ENCODE measurements at places on chromosomes 7 and 10.

GRCh38 chr10:108620821-108621534, 1302.3 kb downstream of the XPNPEP1 start:
- DNase-seq = no peak

- no peak for DNase-seq
These were observed 9.0 kb upstream of the HSPB1 start for GRCh38 chr7:76293407-76293901.

- no peak for DNase-seq
These were observed 18.6 kb downstream of the LRMDA start for GRCh38 chr10:75450075-75450445.

DNA sequence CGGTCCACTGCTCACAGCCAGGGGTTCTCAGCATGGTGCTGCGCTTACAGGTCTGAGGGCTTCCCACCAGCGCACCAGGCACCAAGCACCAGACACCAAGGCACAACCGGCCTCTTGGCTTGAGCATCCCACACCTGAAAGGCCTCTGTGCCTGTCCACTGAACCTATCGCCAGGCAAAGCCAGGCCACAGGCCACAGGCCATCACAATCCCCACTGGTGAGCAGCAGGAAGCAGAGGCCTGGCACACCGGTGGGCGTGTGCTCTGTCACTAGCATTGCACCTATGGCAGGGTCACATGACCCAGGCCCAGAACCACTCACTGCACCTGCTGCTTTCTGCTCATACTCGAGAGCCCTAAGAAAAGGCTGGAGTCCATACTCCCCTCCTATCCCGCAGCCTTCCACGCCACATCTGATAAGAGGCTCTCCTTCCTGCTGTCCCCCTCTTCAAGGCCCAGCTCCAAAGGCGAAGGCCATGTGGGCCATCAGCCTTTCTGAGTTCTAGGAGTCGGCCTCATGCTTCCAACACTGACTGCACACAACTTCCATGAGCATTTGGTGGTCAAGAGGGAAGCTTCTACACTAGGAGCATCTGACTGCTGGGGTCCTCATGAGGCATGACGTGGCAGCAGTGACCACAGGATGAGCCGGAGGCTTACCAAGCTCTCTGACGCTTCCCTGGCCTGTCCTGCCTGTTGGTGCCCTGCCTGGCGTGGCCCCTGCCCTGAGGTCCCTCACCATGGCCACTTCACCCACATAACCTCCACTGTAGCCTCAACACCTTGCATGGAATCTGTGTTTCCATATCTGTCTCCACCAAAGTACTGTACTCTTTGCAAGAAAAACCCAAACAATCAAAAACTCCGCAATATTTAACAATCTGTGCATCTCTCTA, 166.3 kb downstream of the TNS3 start:
- DNase-seq = no peak

DNA sequence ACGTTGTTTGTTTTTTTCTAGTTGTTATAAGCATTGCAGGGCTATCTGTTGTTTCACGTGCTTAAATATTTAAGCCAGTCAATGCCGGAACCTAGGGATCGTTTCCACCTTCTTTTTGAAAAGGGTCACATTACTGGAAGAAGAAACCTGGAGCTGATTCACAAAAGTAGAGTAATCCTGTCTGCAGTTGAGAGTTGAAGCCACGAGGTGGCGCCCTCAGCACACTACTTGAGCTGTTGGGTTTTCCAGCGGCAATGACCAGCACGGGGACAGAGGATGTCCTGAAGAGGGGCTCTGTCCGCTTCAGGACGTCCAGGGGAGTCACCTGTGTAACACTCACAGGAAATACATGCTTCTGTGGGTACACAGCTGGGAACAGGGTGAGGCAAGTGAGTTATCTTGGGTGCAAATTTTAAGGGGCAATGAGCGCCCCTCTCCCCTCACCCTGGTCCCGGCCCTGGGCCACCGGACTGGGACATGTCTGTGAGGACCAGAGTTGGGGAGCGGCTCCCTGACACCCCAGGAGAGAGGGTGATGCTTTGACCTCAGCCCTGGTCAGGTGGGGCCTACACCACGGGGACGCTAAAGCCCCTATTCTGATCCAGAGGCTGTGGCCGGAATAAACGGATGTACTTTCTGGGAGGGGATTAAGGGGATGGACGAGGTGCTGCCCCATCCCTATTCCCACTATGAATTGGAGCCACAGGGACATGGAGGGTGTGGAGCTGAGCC, 26.3 kb upstream of the WDFY4 start:
- DNase-seq = peak; percentile 51

DNA sequence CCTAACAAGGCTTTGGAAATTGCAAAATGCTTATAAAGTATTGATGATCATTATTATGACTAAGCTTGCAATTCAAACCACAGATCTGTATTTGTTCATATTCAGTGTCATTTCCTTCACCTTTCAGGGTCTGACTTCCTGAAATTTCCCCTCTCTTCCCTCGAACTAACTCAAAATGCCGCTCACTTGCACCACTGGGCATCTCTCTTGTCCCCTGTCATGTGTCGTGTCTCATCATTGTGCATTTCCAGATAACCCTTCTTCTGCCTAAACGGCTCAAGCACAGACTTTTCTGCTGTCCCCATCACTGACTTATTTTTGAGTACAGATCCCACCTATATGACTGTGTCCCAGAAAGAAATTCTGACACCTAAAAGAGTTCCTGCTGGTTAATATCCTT, 41.0 kb upstream of the CELF2 start:
- no peak for DNase-seq

GRCh38 chr10:33422471-33423153, 88.1 kb upstream of the NRP1 start:
- no peak for DNase-seq

DNA sequence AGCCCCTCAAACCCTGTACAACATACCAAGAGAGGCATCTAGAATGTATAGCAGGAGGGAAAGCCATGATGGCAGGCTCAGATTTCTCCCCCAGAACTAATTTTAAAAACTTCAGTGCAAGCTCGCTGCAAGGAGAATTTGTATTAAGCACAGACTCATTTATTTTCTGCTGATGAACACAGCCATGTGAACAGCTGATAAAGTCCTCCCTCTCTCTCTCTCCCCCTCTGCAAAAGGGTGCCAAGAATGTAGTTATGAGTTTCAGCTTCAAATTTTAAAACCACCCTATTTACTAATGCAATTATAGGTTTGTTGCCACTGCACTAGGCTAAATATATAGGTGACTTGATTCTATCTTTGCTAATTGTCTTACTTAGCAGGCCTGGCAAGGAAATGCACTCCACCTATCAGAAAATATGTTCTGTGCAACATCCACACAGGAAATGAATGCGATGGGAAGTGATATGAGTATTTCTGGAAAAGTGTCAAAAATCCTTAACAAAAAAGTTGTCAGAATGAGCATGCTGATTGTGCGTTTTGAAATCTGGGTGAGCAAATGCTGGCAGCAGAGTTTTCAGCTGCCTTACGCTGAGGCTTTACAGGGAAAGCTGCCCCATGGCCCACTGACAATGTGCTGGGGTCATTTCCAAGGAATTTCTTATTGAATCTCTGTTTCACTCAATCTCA, 43.4 kb upstream of the GHITM start:
- DNase-seq = no peak

DNA sequence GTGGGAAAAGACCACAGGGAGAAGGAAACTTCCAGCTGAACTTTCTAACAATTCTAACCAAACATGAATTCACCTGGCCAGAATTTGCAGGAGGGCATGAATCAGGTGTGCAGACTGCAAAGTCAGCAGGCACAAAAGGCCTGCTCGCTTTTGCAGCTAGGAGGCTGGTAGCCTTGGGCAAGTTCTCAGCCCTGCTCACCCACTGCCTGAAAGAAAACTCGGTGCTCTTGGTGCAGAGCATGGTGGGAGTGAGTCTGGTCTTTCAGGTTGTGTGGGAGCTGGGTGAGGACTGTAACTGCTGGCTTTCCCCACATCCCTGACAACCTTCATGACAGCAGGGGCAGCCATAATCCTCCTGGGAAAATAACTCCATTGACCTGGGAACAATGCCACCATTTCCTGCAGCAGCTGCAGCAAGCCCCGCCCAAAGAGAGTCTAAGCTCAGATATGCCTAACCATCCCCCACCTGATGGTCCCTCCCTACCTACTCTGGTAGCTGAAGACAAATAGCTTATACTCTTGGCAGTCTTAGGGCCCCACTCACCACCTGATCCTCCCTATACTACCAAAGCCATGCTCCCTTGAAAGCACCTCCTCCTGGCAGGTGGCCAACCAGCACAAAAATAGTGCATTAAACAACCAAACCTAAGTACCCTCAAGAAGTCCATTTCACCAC, 31.6 kb downstream of the ZNF117 start:
- DNase-seq = no peak

DNA sequence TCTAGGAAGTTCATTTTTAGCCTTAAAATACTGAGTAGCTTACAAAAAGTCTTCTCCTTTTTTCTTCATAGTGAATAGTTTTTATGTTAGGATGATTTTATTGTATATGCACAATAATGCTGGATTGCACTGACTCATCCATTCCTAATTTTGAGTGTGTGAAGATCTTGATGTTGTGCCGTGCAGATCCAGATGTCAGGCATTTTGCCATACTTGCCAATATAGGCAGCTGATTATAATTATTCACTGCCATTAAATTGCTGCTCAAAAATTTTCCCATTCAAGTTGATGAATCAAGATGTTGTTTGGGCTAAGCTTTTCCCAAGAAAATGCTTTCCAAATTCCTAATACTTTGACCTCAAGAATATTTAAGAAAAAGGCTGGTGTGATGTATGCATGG, 218.3 kb downstream of the AHR start:
- DNase-seq = no peak

DNA sequence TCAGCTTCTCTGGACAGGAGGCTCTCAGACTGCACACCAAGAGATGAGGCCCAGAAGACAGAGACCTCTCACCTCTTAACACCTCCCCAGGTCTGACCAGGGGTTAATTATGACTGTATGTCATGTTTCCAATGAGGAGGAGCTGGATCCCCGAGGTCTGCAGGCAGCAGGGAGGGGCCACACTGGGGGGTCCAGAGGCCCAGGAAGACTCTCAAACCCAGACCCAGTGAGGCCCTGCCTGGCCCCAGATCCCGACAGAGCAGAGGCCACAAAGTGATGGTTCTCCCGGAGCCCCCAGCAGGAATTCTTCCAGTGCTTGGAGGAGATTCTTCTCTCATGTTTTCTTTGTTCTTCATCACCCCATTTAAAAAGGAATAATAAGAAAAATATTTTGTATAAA, 28.8 kb downstream of the PTPRN2 start:
- DNase-seq = no peak

GRCh38 chr7:13307040-13307439, 619.6 kb downstream of the ARL4A start:
- no peak for DNase-seq

DNA sequence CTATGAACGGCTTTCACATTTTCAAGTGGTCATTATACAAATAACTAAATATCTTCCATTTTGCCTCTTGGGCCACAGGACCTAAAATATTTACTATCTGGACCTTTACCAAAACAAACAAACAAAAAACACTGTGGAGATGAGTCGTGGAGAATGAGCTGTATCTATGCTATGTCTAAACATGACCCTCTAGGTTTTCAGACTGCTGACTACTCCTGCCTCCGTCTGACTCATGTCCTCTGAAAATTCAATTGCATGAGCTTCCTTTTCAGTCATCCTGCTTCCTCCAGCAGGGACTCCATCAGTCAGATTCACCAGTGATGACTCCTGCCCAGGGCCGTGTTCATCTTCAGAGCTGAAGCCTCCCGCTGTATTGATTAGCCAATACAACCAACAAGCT, 96.8 kb downstream of the COL28A1 start:
- DNase-seq = no peak

- DNase-seq = no peak
These were observed 307.6 kb upstream of the SEMA3A start for GRCh38 chr7:84502239-84502638.

- DNase-seq = no peak
These were observed 744 bp upstream of the DRGX start for GRCh38 chr10:49396666-49396999.

DNA sequence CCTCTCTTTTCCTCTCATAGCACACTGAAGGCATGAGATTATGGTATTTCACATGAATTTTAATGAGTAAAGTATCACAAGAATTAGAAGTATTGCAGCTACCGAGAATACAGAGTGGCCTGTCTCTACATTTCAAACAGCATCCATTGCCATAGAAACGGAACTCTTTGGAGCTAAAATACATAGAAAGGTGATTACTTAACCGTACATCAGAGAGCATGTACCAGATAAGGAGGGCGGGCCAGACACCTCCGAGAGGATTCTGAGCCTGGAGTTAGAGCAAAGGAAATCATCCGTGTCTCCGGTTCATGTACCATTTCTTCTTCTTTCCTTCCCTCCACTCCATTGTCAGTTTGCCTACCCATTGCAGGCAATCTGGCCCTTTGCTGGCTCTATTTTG, 196.7 kb downstream of the KLF6 start:
- no peak for DNase-seq

DNA sequence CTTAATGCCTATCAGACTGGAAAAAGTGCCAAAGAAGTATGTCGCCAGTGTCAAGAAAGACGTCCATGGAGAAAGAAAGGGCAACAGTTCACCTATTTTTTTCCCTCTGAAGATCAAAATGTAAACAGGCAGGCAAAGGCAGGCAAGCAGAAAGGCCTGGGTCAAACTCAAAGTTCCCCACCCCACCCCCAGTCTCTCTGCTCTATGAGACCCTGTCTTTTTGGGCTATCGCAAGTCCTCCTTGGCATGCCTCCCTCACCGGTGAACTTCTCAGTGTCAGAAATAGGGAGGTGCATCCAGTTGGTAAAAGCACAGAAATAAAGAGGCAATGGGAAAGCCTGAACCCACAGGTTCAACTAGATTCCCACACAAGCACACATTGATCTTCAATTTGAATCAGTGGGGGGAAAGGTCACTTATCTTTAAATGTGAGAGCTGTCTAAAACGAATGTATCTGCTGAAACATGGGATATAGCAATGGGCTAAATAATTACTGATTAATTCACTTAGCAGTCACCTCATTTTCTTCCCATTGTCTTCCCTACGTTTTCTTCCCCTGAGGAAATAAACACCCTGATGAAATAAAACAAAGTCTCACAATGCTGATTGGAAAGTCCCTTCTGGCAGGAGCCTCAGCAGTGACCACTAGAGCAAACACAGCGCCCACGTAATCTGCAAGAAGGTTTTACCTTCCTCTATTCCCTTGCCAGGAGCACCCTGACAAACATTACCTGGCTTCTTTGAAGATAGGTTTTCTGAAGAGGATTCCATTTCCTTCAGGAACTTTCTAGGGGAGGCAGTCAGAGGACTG, 31.1 kb downstream of the JAZF1 start:
- no peak for DNase-seq

DNA sequence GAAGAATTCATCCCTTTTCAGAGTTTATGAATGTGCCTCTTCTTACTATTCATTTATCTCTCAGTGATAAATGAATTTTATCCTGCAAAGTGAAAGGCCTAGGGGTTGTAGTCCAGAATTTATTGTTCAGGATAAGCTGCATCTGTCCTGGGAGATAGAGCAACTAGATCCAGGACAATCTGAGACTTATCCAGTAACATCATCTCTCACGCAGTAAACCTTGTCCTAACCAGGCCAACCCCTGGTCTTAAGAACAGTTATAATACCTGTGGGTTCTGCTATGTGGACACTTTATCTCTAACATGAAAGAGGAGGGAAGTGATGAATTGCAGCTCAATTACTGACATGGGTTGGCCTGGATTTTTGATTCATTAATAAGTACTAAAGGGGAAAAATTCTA, 287.6 kb downstream of the BMPER start:
- no peak for DNase-seq

GRCh38 chr7:130242198-130243014, 24.3 kb upstream of the CPA2 start:
- DNase-seq = peak; percentile 39

- no peak for DNase-seq
These were observed 80.5 kb downstream of the ABI1 start for GRCh38 chr10:26780106-26780792.

GRCh38 chr7:128069373-128070364, 38.4 kb upstream of the LRRC4 start:
- no peak for DNase-seq
